NB4 (cell line): ENCODE measurements at places on chromosomes 1 and 21.

DNA sequence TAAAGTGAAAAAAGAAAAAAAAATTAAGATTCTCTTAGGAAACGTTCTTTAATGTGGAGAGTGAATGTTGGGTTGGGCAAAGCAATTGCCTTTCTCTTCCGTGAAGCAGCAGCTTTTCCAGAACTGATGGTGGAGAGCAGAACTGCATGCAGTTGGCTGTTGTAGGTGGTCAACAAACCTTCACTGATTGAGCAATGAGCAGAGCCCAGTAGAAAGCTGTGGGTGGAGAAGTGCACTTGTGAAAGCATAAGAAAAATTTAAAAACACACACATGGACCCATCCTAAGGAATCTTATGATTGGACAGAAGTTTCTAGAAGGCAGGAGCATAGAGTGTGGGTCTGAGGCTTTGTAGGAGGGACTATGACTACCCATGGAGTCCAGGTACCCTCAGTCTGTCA is 4.5 kb downstream of the PRELP start:
- no peak for DNase-seq

GRCh38 chr1:54867717-54868057 is 19.3 kb downstream of the DHCR24 start:
- DNase-seq, result no peak

GRCh38 chr1:70628973-70629372 is 217.9 kb downstream of the CTH start:
- DNase-seq, result no peak

GRCh38 chr1:59125676-59126320 is 171.1 kb upstream of the FGGY start:
- DNase-seq, result no peak
